Stimulated activated memory B cell treated with anti-CD40 and anti-IgM and Interleukin-4, amounts not matched to agents 10 μg/mL and 1 μg/mL and 100 μg/mL, for 72 hours (primary cell): ENCODE measurements at places on chromosomes 1 and 21.

DNA sequence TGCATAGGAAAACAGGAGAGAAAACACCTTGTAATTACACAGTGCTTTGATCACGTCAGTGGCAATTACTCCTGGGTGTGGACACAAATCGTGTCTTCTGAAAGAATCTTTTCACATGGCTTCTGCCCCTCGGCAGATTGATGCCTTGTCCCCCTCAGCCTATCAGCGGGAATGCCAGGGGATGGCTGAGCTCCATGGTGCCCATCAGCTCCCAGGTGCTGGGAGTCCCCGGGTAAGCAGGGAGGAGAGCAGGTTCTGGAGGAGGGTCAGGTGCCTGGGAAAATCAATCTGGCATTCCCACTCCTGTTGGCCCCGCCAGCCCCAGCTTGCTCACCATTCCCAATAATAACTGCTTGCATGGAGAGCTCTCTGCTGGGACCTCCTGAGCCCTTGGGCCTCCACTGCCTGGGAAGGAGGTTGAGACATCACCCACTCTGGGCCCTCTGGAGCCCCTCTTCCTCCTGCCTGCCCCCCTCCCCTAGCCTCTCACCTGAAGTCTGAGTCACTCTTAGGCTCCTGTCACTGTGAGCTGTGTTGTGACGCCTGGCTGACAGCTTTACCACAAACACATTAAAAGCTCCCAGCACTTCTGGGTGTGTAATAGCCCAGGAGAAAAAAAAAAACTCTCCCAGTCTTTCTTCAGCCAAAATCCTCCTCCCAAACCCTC is 4.9 kb downstream of the CAMK2N1 start:
- ATAC-seq, result no peak

DNA sequence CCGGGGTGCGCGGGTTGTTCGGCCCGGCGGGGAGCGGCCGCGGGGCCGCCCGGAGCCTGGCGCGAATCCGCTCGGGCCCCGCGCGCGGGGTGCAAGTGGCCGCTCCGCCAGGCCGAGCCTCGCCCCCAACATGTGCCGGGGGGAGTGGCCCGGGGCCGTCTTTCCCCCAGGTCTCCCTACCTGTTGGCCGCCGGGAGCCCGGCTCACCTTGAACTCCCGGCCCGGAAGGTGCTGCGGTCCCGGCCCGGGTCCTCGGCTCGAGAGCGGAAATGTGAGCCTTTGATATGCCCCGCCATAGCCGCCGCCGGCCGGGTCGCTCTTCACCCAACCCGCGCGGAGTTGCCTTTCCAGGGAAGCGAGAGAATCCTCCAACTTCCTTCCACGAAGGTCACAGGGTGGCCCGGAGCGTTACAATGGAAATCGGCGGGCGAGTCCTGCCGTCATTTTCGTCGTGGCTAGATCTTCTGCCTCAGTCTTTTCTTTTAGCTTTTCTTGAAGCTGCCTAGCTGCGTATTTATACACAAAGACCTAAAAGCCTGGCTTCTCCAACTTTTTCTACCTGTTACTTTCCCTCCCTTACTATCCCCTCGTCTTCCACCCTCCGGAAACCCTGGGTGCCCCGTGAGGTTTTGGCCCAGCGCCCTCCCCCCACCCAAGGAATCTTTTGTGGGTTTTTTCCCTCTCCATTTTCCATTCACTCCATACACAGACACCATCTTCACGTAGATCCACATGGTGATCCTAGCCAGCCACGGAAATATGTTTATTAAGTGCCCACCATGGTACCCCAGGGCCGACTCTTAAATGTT is 867 bp downstream of the PTGFRN start:
- no peak for ATAC-seq

DNA sequence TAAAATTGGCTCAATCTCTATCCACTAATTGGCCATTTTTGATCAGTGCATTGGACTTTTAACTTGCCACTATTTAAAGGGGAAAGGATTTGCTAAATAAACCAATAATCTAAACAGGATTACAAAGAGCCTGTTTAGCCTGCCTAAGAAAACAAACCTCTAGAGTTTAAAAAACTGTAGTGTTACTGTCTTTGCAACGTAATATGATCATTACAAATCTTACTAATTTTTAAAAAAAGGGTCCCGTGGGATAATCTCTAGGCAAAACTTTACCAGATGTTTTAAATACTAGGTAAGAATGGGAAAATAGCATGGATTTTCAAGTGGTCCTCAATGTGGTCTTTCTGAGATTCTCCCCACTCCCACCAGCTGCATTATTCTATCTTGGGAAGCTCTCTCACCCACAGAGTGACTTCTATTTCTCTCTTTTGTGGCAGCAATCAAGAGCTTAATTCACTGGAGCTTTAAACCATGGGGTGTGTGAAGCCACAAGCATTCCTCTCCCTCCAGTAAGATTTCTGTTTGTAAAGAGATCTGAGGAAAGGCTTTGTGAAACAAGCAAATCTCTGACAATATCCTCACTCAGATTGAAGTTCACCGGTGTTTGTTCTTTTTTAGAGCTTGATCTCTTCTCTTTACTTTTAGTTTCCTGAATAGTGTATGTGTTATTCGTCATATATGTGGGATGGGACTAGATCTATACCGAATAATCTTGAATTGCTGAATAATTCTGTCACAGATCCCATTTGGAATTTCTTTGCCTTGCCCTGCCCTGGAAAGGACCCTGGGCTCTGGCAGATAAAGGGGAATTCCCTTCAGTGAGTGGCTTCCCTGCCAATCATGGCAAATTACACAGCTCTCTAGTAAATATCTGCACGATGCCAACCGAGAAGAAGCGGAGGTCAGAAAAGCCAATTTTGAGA is 132.2 kb downstream of the TLR5 start:
- no peak for ATAC-seq

GRCh38 chr1:108663074-108663473 is 2.2 kb upstream of the HENMT1 start:
- ATAC-seq, result no peak

DNA sequence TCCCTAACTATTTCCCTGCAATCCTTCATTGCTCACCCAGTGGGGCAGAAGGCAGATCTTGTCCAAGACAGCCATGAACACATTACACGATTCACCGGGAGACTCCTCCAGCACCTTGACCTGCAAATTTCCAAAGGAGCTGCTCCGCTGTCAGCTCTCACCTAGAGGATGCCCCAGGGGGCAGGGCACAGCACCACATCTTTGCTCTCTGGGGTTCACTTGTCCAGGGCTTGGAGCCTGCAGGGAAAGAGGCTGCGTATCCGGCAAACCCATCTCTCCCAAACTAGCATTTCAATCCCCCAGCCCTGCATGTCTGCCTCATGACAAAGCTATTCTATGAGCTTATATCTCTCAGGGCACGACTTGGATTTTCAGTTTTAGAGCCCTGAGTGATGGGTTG is 35.1 kb upstream of the OLIG2 start:
- ATAC-seq, result no peak

DNA sequence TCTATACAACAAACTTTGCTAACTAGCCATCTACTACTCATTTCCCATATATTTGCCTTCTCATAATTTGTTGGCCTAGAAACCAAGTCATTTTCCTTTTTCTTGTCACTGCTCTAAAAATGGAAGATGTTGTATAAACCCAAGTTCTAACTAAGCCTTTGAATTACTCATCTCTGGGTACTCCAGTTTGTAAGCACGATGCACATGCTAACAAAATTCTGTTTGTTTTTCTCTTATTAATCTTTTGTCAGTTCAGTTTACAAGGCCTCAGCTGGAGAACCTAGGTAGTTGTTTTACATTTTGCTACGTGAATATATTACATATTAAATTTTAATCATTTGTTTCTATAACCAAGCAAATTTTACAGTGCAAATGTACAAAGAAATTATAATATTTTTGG is 663.2 kb upstream of the RGS18 start:
- ATAC-seq, result no peak

DNA sequence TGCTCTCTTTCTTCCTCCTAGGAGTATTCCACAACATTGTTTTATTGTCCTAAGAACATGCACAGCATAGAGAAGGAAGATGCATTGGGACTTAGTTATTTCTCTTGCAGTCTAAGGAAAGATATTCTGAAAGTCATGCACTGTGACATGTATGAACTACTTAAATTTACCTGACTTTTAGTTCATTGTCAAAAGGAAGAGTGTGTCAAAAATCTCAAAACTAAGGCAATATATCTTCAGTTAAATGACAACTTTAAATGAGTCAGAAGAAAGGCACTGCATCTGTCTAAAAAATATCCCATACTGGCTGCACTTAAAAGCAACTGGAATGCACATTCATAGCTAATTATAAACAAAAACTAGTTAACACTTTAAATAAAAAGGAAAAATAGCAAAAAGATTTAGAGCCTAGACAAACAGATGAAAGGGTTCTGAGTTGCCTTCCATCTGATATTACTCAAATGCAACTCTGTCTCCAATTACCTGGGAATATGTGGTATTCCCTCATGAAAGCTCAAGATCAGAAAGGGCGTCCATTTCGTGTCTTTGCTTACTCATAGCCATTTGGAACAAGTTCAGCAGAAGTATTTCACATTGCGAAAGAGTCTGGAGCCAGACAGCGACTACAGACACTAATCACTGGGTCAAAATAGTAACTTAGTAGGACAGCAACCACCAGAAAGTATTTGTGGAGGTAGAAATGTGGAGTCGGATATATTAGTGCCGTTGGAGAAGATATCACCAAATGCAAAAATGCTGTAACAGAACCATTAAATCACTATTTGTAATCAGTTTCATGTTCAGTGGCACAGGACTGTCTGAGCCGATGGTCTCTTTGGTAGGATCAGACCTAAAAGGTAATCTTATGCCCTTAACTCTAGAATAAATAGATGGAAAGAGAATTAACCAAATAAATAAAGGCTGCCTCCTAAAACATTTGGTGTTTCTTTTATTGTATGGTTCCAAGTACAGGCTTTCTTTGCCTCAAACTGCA is 225.7 kb downstream of the GREM2 start:
- ATAC-seq, result no peak

DNA sequence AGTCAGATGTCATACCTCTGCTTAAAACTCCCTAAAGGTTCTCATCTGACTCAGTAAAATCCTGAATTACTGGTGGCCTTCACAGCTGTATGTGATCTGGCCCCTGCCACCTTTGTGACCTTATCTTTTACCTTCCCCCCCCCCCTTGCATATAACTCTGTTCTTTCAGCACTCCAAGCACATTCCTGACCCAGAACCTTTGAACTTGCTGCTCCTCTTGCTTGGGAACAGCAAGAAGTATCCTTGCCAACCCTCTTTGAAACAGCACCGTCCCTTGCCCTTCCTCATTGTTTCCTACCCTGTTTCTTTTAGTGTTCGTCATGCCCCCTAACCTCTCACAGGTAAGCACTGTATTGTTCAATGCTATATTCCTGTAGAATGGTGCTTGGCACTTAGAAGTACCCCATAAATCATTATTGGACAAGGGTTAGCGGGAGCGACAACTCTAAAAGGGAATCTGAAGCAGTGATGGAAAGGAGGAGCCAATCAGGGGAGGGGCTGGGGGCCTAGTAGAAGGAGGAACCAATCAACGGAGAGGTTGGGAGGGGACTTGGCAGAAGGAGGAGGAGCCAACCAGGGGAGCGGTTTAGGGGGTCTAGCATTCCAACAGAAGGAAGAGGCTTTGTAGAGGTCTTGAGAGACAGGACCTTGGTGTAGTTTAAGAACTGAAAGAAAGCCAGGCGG is 13.9 kb downstream of the CACHD1 start:
- ATAC-seq, result no peak

GRCh38 chr1:94823116-94823515 is 3.0 kb downstream of the SLC44A3 start:
- ATAC-seq, result no peak

- ATAC-seq, result no peak
Measured at GRCh38 chr1:64337926-64338325, 132.0 kb upstream of the CACHD1 start.

GRCh38 chr1:164781972-164782371 is 223.0 kb downstream of the PBX1 start:
- ATAC-seq, result no peak

DNA sequence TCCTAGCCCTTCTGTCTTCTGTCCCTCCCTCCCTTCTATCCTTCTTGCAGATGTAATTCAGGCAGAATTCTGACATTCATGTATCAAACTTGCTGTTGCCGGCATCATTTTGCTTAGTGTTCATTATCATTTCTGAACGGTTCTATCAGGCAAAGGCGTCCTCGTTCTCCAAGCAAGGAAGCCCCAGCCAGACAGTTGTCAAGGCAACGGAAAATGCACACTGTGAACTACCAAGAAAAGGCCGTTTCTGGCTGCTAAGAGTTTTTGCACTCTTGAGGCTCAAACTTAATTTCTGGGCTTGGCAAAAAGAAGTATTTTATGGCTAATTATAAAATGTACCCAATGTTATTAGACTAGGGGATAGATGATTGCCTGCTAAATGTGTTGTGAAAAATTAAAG is 164.7 kb upstream of the KCNJ15 start:
- no peak for ATAC-seq

DNA sequence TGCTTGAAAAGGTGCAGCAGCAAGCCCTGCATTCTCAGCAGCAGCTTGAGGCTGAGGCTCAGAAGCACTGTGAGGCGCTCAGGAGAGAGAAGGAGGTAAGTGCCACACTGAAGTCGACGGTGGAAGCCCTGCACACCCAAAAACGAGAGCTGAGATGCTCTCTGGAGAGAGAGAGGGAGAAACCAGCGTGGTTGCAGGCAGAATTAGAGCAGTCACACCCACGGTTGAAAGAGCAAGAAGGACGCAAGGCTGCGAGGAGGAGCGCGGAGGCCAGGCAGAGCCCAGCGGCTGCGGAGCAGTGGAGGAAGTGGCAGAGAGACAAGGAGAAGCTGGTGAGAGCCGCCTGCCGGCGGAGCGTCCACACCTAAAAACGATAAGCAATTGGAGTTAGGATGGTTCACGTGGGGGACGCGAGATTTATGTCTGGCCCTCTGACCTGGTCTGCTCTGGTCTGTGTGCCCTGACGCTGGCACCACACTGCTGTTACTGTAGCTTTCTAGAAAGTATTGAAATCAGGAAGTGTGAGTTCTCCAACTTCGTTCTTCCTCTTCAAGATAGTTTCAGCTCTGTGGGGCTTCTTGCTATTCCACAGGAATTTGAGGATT is 26.7 kb upstream of the DIP2A start:
- no peak for ATAC-seq

GRCh38 chr21:31087639-31088473 is 49.6 kb upstream of the KRTAP19-8 start:
- no peak for ATAC-seq

GRCh38 chr1:25723250-25723880 is 76.6 kb upstream of the SELENON start:
- no peak for ATAC-seq

- no peak for ATAC-seq
Measured at GRCh38 chr1:185984113-185984836, 250.1 kb downstream of the HMCN1 start.
